PC-9 (cell line): ENCODE measurements at places on chromosomes 3 and 15. TPM values are rescaled to one million over a fixed set of nuclear protein-coding genes. Genes with fewer than 3 reads are reported as not detected.

GRCh38 chr3:99549957-99550603 is 88.3 kb upstream of the COL8A1 start:
- DNase-seq: no peak

GRCh38 chr15:67210555-67211168 is 43.8 kb downstream of the AAGAB start:
- DNase-seq: no peak

DNA sequence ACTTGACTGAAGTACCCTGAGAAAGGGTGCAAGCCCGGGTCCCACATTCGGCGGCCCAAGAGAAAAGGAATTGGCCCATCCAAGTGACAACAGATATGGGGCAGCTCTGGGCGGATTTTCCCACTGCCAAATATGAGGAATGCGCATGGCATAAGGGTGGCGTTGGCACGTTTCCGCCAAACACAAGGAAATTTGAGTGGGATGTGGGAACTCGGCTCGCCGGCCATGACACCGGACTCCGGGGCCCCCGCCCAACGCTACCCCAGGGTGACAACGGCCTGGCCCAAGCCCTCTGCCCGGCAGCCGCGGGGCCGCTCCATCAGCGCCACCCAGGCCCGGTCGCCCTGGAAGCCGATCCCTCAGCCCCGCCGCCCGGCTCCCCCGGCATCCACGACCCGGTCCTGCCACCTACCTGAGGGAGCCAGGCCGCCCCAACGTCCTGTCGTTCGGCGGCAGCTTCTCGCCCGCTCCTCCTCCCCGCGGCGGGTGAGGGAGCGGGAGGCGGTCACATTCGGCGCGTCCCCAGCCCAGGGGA is 449 bp downstream of the RAF1 start:
- DNase-seq: no peak

DNA sequence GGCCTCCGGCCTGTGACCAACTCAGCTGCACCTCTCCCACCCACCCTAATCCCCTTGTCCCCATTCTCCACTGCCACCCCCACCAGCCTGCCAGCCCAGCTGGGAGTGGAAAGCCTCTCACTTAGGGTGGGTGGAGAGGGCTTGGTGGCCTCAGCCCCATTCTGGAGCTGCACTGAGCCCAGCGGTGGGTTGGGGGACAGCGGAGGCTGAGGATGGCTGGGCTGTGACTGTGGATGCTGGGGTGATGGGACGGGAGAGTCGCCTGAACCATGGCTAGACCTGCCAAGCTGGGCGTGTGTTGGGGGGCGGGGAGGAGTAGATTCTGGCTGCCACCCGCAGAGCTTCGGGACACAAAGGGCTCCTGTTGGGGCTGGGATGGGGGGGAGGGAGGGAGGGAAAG is 1.8 kb downstream of the CLCN2 start:
- DNase-seq: no peak

- no peak for DNase-seq
Measured at GRCh38 chr3:30551927-30552326, 54.5 kb upstream of the TGFBR2 start.

DNA sequence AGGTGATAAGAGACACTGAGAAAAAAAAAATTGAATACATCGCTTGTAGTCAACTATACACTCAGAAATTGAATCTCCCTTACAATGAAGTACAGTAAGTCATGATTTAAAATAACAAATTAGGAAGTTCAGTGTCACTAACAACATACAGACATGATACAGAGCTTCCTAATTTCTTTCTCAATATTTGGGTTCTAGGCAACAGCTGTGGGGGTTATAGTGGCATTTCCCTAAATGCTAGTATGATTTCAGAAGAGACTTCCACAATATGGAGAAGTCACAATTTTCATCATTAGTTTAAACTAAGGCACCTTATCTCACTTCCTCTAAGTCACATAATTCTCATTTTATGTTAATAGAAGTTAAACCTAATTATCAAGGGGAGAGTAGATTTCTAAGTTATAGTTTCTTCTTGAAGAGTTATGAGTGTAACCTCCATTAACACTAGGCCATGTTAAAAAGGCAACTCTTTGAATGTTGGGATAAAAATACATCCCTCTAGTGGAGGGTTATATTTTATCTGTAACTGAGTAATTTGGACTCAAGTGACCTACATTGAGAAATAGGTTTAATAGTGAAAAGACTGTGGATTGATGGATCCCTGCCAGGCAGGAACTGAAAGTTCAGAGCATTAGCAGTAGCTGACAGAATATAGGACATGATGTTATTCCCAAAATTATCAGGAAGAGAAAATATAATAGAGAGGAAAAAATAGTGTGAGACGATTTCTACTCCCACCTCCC is 286.0 kb upstream of the SUCLG2 start:
- no peak for DNase-seq

- no peak for DNase-seq
Measured at GRCh38 chr3:189883113-189883753, 237.5 kb downstream of the P3H2 start.

GRCh38 chr15:38414357-38414756 is 39.6 kb upstream of the FAM98B start:
- DNase-seq: no peak

The RAD18 gene
- total RNA-seq: 19.1 and 29.1 TPM in 2 replicates

The EXD1 gene
- 0.70 TPM in 1 of 2 replicates, not detected in the other for total RNA-seq

The IQCH gene
- total RNA-seq: 7.5 and 8.6 TPM in 2 replicates

The SLC2A2 gene
- total RNA-seq: not detected in 2 replicates

The TNFSF10 gene
- 18.3 and 21.4 TPM in 2 replicates for total RNA-seq
